ENCODE measurements at places on chromosomes 3 and 15.

GRCh38 chr15:83588441-83588840 is 65.5 kb upstream of the ADAMTSL3 start:
- no peak for DNase-seq

DNA sequence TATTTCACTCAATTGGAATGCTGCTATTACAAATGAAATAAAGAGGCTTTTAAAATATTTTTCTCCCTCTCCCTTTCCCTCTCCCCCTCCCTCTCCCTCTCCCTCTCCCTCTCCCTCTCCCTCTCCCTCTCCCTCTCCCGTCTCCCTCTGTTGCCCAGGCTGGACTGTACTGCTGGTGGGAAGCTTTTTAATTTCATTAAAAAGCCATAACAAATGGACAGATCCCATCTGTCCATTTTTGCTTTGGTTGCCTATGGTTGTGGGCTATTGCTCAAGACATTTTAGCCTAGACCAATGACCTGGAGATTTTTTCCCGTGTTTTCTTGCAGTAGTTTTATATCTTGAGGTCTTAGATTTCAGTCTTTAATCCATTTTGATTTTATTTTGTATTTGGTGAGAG is 107.2 kb upstream of the LRRC3B start:
- no peak for DNase-seq

DNA sequence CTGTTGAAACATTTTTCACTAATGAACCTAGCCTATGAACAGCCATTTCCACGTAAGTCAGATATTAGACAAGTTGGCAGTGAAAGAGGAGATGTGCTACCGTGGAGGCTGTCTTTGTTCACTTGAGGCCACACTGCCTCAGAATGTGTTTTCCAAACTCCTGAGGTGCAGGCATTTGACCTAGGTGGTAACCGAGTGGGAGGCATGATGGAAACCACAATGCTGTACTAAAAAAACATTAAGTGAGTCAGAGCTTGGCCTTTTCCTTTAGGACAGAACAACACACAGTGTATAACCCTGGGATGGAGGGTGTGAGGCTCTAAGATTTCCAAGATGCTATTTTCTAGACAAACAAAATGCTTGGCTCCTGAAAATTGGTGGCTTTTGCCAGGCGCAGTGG is 406.3 kb downstream of the SOX2 start:
- DNase-seq: peak; percentile 56

DNA sequence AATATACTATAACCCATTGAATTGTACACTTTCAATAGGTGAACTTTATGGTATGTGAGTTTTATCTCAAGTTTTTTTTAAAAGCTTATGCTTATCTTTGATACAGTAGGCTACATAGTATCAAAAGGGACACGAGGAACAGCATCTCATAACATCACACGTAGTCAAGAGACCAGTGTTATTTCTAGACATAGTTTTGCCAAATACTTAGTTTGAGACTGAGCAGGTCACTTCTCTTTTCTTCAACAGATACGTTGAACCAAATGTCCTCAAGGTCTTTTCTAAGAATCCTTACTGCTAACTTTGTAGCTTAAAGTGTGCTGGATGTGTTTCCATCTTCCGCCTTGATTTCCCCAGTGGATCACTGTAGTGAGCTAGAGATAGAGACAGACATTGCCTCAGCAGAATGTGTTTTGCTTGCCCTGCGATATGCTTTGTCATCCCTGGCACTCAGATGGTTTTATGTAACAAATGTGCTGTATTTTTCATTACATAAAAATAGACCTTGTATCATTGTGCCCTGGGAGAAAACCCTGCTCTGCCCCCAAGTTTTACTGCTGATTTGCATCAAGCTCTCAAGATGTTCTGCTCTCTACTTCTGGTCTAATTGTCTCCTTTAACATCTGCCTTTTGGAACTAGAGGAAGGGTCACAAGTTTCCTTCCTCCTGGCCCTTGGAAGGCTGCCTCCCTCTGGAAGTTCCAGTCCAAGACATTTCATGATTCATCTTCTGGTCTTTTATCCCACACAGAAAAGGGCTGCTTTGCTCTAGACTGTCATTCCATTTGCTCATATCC is 426.4 kb upstream of the RGMA start:
- no peak for DNase-seq

DNA sequence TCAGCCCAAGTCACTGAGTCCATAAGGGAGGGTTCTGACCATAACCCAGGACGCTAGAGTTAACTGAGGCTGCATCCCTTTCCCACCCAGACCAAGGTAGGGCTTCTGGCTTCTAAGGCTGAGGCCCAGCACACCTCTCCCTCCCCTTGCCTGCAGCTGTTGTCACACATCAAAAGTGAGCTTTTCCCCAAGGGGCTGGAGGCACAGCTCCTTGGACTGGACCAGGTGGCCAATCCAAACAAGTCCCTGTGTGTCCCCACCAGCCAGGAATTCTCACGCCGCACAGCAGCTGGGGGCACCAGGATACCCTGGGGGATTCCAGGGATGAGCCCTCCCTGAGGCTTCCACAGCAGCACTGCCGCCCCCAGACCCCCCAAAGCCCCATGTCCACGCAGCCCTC is 22.3 kb upstream of the ISLR2 start:
- no peak for DNase-seq

GRCh38 chr3:32202496-32202895 is 36.0 kb upstream of the CMTM8 start:
- no peak for DNase-seq

DNA sequence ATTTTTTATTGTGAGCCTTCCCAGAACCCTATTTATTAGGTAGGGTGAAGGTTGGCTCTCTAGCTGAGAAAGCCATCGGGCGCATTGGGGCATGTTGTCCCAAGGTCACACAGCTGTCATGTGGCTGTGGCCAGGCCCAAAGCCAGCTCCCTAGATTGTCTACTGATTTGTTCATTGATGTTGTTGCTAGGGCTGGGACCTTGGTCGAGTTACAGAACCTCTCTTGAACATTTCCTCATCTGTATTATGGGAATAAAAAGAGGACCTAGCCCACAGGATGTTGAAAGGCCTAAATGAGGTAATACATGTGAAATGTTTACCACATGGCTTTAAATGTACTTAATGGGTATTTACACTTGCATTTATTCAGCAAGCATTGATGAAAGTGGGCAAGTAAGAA is 252.5 kb downstream of the SUCLG2 start:
- no peak for DNase-seq

GRCh38 chr3:114550165-114550564 is 256.3 kb downstream of the TIGIT start:
- DNase-seq: no peak

GRCh38 chr3:177804646-177805045 is 607.4 kb upstream of the TBL1XR1 start:
- no peak for DNase-seq

DNA sequence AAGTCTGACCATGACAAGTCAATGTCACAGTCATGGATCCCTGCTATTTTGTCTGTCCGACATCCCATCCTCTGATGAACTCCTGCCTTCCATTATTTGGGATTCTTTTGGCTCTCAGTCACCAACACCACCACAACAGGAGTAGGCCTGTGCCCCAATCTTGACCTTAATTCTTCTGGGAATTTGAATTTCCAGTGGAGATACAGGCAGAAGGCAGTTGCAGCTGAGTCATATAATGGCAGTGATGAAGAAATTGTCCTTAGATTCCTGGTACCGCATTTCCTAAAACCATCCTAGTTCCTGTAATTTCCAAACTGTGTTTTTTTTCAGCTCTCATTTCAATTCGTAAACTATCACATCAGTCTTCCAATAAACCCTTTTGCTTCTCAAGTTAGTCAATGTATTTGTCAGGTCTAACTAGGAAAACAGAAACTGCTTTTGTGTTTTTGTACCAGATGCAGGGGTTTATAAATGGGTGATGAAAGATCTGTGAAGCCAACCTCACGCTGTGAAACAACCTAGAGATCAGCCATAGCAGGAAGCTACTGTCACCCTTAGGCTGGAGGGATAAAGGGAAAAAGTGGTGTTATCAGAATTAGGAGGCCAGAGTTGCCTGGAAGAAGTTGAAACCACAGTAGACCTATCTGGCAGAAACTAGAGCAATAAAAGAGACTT is 126.3 kb upstream of the TMEM108 start:
- DNase-seq: no peak

GRCh38 chr3:80350771-80351170 is 583.0 kb upstream of the ROBO1 start:
- no peak for DNase-seq

- no peak for DNase-seq
Measured at GRCh38 chr3:177426106-177426877, 229.0 kb upstream of the TBL1XR1 start.

GRCh38 chr3:53161820-53162671 is 1.0 kb downstream of the PRKCD start:
- peak; percentile 58 for DNase-seq

GRCh38 chr15:100229181-100230163 is 112.3 kb downstream of the ADAMTS17 start:
- DNase-seq: no peak

- DNase-seq: no peak
Measured at GRCh38 chr15:47819158-47819557, 101.9 kb downstream of the SEMA6D start.

GRCh38 chr15:88089024-88089620 is 167.4 kb downstream of the NTRK3 start:
- peak; percentile 30 for DNase-seq

GRCh38 chr15:40785814-40786213 is 16.0 kb downstream of the C15orf62 start:
- DNase-seq: peak; percentile 79

GRCh38 chr15:67085237-67085817 is 19.9 kb downstream of the SMAD3 start:
- DNase-seq: no peak

- DNase-seq: peak; percentile 65
Measured at GRCh38 chr15:52255008-52255407, 40.6 kb downstream of the MYO5C start.

- DNase-seq: no peak
Measured at GRCh38 chr3:31819441-31819840, 161.6 kb downstream of the OSBPL10 start.

GRCh38 chr3:5187920-5188418 is 462 bp downstream of the EDEM1 start:
- DNase-seq: peak; percentile 48

DNA sequence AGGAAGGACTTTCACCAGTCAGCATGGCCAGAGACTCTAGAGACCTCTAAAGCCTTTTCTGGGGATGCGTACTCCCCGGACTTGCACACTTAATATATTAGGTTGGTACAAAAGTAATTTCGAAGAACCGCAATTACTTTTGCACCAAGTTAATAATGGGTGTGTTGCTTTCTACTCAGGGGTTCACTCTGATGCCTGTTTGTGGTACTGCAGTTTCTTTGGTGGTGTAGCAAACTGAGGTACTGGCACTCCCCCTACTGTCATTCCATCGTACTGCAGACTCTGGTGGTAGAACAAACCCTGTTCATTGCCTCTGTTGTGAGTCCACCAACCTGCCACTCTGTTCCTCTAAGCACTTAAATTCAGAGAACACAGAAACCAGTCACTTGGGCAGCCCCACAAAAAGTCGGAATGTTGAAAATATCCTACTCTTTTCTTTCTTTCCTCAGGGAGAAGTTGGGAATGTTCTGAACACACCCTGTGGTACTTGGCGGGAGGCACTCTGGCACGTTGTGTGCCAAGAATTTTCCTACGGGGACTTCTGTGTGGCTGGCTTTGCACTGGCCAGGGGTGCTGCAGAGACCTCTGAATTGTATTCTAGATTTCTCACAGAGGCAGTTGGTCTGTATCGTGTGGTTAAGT is 46.3 kb downstream of the GABRG3 start:
- DNase-seq: peak; percentile 38

DNA sequence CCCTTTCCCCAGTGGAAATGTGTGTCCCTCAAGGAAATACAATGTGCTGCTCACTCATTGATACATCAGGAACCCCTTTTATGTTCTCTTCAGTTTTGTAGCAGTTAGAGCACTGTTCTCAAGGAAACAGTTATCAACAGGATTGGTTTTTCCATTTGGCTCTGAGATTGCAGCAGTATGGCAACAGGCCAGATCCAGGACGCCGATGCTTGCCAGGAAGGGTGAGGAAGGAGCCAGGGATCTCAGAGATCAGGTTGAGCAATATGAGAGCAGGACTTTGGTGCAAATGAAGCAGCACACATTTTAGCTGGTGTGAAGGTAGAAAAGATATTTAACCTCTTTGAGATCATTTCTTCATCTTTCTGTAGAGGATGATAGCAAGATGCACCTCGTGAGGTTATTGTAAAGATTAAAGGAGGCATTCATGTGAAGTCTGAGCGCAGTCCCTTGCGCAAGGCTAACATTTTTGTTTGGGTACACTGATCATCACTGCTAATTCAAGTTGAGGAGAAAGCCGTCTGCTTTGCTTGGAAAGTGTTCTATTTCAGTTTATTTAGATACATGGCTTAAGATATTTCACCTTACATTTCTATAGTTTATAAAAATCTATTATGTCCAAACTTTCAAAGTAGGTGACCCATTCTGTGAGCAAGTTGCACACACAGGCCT is 68.5 kb downstream of the KCNH8 start:
- DNase-seq: no peak

DNA sequence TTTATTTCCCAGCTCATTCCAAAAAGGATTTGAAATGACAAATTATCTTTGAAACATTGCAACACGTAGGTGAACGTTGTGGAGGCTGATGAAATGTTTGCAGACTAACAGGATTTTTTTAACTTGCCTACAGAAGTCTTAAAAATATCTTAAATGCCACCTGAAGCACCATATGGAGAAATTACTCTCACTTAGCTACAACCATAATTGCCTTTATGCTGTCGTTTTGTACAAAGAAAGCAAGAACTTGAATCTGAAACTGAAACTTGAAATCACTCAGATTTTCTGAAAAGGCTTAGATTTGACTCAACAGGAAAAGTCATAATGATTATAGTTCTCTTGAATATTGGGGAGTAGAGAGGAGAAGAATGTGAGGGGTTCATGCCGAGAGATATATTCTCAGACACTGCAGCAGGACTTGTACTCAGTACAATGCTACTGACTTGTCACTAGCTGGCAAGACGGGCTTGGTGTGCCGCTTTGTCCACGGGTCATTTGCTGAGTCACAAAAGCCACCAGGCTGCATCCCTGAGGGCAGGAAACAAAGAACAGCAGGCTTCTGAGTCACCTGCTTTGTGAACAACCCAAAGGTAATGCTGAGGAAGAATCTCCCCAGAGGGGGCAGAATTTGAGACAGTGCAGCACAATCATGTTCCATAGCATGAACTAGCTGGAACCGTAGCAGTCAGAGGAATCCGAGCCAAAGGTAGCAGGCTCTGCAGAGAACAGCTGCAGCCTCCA is 7.1 kb upstream of the FMN1 start:
- DNase-seq: peak; percentile 94

DNA sequence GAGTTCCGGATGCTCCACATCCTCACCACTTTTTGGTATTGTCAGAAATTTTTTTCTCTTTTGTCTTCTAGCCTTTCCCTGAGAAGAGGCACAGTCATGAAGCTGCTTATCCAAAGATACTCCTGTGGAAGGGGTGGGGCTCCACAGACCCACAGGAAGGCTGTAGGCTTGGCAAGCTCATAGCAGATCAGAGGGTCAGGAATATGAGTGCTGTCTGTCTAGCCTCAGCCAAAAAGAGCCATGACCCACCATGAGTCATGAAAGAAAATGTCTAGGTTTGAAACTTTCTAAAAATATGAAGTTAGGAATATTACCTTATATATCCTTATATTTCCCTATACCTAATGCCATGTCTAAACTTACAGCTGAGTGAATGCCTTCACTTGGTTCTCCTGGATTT is 118.2 kb upstream of the THBS1 start:
- DNase-seq: peak; percentile 10

GRCh38 chr15:68403161-68403941 is 28.6 kb downstream of the ITGA11 start:
- DNase-seq: no peak

GRCh38 chr3:80035021-80035420 is 267.2 kb upstream of the ROBO1 start:
- DNase-seq: no peak

Measured in epithelial cell of esophagus (primary cell).